Kidney (tissue), 22 donors: ENCODE measurements at places on chromosomes 7 and 10.
A peak's percentile ranks its signal among the peaks of the same experiment; 100 is the strongest.

DNA sequence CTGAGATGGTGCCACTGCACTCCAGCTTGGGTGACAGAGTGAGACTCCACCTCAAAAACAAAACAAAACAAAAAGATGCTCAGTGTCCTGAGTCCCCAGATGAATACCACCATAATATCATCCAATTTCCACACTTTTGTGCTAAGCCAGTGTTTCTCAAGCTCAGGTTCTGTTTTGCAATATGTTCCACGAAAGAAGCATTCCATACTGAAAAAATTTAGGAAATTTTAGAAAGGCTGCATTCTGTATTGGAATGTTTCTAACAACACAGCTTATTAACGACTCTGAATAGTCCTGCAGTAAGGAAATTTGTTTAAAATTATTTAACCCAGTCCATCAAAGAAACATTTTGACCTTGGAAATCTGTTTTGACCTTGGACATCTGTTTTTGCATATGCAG lies 142.4 kb downstream of the EPC1 start:
- DNase-seq: no peak
- H3K4me3 ChIP-seq: no peak overlapping the region
- H3K4me1 ChIP-seq: no peaks in the 10 kb centered on the region
- no peak overlapping the region for H3K27ac ChIP-seq
- H3K36me3 ChIP-seq: no peaks in the 10 kb centered on the region

GRCh38 chr7:73536479-73536878 lies 14.4 kb upstream of the BAZ1B start:
- peaks cover 25% of the 10 kb centered on the region for H3K36me3 ChIP-seq
- H3K27me3 ChIP-seq: no peaks in the 10 kb centered on the region
- no peak for DNase-seq
- H3K4me1 ChIP-seq: no peaks in the 10 kb centered on the region
- H3K4me3 ChIP-seq: no peak overlapping the region

- no peak for DNase-seq
- H3K4me3 ChIP-seq: no peak overlapping the region
- H3K4me1 ChIP-seq: no peaks in the 10 kb centered on the region
- H3K27ac ChIP-seq: no peak overlapping the region
These were observed 136.9 kb upstream of the CDK6 start for GRCh38 chr7:92973293-92973731.

DNA sequence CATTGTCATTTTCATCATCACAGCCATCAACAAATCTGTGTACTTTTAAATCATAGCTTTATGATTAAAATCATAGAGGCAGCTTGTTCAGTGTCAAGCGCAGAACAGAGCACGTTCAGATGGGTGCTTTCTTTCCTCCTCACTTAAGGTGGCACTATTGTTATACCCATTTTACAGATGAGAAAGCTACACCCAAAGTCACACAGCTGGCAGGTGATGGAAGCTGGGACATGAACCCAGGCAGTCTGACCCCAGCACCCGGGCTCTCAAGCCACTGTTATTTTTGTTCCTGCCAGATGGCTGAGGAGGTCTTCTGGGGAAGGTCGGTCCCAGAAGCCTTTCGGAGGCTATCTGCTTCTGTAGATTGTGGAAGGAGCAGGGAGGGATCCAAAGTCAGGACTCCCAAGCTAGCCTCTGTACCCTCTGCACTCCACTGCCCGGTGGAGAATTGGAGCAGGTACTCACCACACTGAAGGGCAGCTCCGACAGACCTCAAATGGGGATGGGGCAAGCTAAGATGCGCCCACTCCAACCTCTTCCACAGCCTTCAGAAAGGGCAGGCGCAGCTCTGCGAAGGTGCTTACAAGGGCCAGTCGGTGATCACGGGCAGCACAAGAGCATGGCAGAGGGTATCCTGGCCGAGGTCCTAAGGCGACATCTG lies 610 bp downstream of the AVPI1 start:
- peak overlapping the region; percentile 94 for H3K27ac ChIP-seq
- H3K27me3 ChIP-seq: no peaks in the 10 kb centered on the region
- H3K4me3 ChIP-seq: peak overlapping the region; percentile 60
- H3K4me1 ChIP-seq: peaks cover 23% of the 10 kb centered on the region

DNA sequence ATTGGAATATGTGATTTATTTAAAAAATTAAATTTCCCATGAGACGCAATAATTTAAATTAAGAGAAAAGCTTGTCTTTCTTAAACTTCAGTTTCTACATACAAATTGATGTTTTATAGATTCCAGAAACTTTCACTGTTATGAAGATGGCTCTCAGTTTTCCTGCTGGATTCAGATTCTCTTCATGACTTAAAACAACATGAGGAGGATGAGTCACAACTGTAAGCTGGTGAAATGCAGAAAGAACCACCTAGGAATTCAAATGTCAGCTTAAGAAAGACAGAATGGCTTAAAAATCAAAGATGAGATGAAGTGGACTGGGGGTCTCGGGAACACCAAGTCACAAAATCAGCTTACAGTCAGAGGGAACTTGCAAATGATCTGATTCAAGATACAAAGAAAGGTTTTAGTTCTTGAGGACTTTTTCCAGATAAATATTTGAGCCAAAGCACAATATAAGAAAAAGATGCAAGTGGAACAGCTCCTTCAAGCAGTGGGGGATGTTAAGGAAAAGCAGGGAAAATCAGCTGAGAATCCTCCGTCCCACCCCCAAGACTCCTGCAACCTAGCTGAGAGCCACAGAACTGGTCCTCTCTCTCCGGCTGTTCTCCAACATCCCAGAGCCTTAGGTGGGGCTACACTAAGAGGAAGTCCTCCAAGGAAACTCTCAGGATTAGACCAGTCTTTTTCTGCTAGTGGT lies 279.8 kb downstream of the KCNMA1 start:
- no peaks in the 10 kb centered on the region for H3K27me3 ChIP-seq
- H3K27ac ChIP-seq: no peak overlapping the region
- H3K36me3 ChIP-seq: no peaks in the 10 kb centered on the region
- DNase-seq: no peak
- H3K4me3 ChIP-seq: no peak overlapping the region
- H3K4me1 ChIP-seq: no peaks in the 10 kb centered on the region
